Adipocyte (in vitro differentiated cells): ENCODE measurements at places on chromosomes 4 and X.
A peak's percentile ranks its signal among the peaks of the same experiment; 100 is the strongest.

DNA sequence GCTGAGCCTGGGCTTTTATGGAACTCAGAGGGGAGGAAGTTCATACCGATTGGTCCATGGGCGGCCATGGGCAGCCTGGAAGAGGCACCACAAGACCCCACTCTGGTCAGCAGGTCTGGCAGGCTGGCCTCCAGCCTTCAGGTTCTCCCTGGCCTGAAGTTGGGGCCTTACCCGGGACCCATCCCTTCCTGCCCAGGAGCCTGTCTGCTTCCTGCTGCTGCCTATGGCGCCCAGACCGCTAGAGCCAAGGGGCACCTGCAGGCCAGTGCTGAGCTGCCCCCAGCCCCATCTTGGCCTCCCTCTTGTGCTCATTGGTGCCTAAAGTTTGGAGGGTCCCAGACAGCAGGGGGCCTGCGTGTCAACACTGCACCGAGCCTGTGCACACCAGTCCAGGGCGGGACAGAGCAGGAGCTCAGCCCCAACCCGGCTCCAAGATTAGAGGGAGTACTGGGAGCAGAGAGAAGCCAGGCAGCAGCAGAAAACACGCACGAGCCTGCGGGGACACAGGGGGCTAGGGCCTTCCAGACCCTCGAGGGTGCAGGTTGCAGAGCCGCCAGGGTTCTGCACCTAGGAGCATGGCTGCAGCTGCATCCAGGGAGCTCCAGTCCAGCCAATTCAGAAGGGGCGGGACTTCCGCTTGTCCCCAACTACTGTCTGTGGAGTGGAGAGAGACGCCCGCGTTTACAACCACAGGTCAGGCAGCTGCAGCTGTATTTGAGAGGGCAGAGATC lies 30.7 kb upstream of the ZNF280C start:
- DNase-seq, result no peak

GRCh38 chr4:4663028-4663427 lies 121.2 kb upstream of the STX18 start:
- peak; percentile 34 for DNase-seq

DNA sequence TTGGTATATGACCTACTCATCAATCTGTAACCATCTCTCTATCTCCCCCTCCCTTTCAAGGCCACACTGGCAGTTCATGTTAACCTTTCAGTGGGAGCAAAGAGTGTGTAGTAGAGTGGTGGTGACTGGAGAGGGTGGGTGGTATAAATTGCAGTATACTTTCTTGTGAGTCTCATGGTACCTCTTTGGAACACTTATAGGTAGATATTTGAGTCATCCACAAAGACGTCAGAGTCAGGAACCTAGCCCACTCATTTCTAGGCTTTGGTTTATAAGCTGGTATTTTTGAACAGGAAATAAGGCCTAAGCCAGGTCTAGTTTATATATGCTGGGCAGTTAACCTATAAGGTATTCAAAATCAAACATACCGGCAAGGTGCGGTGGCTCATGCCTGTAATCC lies 36.3 kb downstream of the RLIM start:
- DNase-seq, result no peak

GRCh38 chr4:52968691-52969090 lies 106.6 kb downstream of the RASL11B start:
- DNase-seq, result no peak
